ENCODE measurements at places on chromosomes 7 and 10. TPM values are rescaled to one million over a fixed set of nuclear protein-coding genes. Genes with fewer than 3 reads are reported as not detected.

The PDE6C gene
- total RNA-seq: not detected

The HOXA10 gene
- total RNA-seq: not detected

The MSMB gene
- not detected for total RNA-seq

The INTS1 gene
- total RNA-seq: 188 TPM

The ITPRID1 gene
- not detected for total RNA-seq

The TEX36 gene
- total RNA-seq: not detected

The PON1 gene
- total RNA-seq: not detected

DNA sequence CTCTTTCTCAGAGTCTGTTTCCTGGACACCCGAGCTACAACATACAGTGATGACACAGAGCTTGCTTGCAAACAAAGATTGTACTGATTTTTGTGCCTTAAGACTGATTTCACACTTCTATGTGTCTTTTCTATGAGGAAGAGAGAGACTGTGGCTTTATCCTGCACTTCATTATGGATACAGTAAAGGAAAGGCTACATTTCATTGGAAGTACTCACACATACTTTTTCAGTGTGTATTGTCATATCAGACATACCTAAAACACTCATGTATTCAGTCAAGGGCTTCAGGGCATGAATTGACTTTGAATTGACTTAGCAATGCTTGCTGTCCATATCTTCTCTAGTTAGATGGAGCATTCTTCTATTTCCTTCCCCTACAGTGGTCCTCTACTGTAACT, 135.5 kb upstream of the IMMP2L start:
- DNase-seq: no peak

- peak; percentile 52 for DNase-seq
Measured at GRCh38 chr7:105017657-105018365, 3.8 kb downstream of the KMT2E start.

GRCh38 chr7:40658729-40659128, 523.9 kb downstream of the SUGCT start:
- no peak for DNase-seq

- DNase-seq: no peak
Measured at GRCh38 chr7:48786951-48787350, 137.4 kb upstream of the CDC14C start.

DNA sequence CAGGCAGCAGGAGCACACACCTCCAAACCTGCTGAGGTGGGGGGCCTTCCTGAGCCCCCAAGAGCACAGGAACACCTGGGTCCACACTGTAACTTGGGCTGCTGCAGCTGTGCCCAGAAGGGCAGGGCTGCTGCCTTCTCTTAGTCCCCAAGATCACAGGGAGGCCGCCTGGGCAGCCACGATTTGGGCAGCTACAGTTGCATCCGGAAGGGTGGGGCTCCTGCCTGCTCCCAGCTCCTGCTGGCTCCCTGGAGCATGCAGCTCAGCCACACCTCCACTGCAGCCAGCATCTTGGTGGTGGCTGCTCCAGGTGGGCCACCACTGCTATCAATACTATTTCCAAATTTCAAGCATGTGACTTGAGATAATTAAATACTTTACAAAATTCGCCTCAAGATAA, 38.5 kb upstream of the AGMO start:
- no peak for DNase-seq

DNA sequence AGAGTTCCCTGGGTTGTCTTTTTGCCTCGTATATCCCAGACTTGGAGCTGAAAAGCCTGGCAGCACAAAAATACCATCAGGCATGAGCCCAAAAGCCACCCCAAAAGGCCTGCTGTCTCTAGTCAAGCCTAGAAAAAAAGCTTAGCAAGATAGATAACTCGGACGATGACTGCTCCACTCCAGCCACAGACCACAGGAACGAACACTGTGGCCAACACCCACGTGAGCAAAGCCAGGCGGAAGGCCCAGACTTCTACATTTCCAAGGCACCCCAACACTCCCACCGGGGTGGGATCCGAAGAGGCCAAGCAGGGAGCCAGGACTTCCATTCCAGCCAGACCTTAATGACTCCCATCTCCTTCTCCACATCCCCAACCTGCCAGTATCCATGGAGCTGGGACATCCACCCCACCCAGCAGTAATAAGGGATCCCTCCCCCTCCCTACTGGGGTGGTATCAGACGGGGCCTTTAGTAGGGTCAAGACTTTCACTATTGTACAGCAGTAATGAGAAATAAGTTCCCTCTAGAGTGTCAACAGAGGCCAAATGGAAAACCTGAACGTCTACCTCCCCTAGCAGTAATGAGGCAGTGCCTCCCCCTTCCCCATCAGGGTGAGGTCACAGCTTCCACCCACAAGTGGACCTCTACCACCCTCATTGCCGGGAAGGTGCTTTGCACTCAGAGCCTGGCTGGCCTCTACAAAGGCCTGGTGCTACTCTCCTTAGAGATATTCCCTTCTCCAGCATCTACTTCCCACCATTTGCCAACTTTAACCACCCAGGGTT, 23.0 kb downstream of the PRLHR start:
- DNase-seq: no peak

DNA sequence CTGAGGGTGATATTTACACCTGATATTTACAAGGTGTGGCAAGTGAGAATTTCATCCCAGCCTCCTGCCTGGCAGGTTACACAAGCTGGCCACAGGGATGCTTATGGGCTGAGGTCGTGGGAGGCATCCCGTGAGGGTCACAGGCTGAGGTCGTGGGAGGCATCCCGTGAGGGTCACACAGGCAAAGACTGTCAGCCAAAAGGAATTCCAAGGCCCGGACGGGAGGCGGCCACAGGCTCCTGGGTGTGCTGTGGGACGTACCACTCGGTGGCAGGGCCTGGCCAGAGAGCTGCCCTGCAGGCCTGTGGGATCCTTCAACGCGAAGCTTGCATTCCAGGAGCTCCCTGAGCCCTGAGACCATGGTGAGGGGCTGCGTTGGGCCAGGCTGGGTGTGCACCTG, 460.6 kb downstream of the DNAJB6 start:
- no peak for DNase-seq

- no peak for DNase-seq
Measured at GRCh38 chr7:139687980-139688632, 89.7 kb downstream of the HIPK2 start.

DNA sequence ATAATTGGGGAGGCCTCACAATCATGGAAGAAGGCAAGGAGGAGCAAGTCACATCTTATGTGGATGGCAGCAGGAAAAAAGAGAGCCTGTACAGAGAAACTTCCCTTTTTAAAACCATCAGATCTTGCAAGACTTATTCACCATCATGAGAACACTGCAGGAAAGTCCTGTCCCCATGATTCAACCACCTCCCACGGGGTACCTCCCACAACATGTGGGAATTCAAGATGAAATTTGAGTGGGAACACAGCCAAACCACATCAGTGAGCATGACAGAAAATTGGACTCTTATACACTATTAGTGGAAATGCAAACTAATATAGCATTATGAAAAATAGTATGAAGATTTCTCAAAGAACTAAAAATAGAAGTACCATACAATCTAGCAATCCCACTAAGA, 271.2 kb downstream of the MAGI2 start:
- DNase-seq: no peak
